Activated CD4-positive, alpha-beta T cell treated with anti-CD3 and anti-CD28 coated beads for 36 hours (primary cell): ENCODE measurements at places on chromosomes 7 and 10. TPM values are rescaled to one million over a fixed set of nuclear protein-coding genes. Genes with fewer than 3 reads are reported as not detected.

GRCh38 chr10:100723770-100724530 is 21.4 kb upstream of the PAX2 start:
- H3K4me1 ChIP-seq, result peaks cover 5% of the 10 kb centered on the region
- H3K4me3 ChIP-seq, result no peak overlapping the region
- no peak overlapping the region for H3K27ac ChIP-seq
- DNase-seq, result no peak
- H3K27me3 ChIP-seq, result peaks cover 71% of the 10 kb centered on the region

- H3K27ac ChIP-seq, result no peak overlapping the region
- H3K27me3 ChIP-seq, result no peaks in the 10 kb centered on the region
- peaks cover 72% of the 10 kb centered on the region for H3K36me3 ChIP-seq
- no peak overlapping the region for H3K4me3 ChIP-seq
These were observed 90.0 kb downstream of the ANKRD61 start for GRCh38 chr7:6121141-6121540.

DNA sequence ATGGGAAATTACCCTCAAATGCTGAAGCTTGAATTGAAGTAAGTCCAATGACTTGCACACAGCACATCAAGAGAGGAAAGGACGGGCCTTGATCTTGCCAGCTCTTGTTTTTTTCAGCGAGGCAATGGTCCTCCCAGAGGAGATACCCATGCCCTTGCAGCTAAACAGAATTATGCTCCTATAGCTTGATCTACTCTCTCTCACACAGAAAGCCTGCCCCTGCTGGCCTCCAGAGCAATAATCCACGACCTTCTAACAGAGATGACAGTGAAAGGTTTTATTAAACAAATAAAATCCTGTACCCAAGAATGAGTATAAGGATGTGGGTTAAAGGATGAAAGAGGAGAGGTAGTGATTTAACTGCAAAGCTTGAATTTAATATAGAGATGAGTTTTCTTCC is 268.0 kb downstream of the ADRA2A start:
- no peaks in the 10 kb centered on the region for H3K4me1 ChIP-seq
- peaks cover 6% of the 10 kb centered on the region for H3K27me3 ChIP-seq
- DNase-seq, result no peak

- no peak for DNase-seq
- H3K36me3 ChIP-seq, result peaks cover 1% of the 10 kb centered on the region
- H3K27ac ChIP-seq, result no peak overlapping the region
- no peak overlapping the region for H3K4me3 ChIP-seq
- H3K27me3 ChIP-seq, result no peaks in the 10 kb centered on the region
- no peaks in the 10 kb centered on the region for H3K4me1 ChIP-seq
These were observed 16.3 kb downstream of the CYP2W1 start for GRCh38 chr7:999149-999879.

- DNase-seq, result no peak
- peaks cover 16% of the 10 kb centered on the region for H3K36me3 ChIP-seq
- no peaks in the 10 kb centered on the region for H3K27me3 ChIP-seq
- H3K4me1 ChIP-seq, result peaks cover 66% of the 10 kb centered on the region
- H3K4me3 ChIP-seq, result no peak overlapping the region
These were observed 45.5 kb downstream of the VOPP1 start for GRCh38 chr7:55526770-55527169.

GRCh38 chr7:27031289-27032172 is 64.3 kb downstream of the HOXA1 start:
- no peaks in the 10 kb centered on the region for H3K27me3 ChIP-seq
- H3K27ac ChIP-seq, result peak overlapping the region; percentile 80
- peaks cover 24% of the 10 kb centered on the region for H3K4me1 ChIP-seq
- H3K4me3 ChIP-seq, result peak overlapping the region; percentile 22
- DNase-seq, result no peak
- H3K36me3 ChIP-seq, result no peaks in the 10 kb centered on the region

GRCh38 chr10:86083206-86083605 is 283.4 kb downstream of the GRID1 start:
- H3K36me3 ChIP-seq, result no peaks in the 10 kb centered on the region
- H3K4me1 ChIP-seq, result no peaks in the 10 kb centered on the region
- no peak overlapping the region for H3K4me3 ChIP-seq
- no peak for DNase-seq
- peaks cover 26% of the 10 kb centered on the region for H3K27me3 ChIP-seq

- H3K4me1 ChIP-seq, result peaks cover 44% of the 10 kb centered on the region
- peaks cover 34% of the 10 kb centered on the region for H3K36me3 ChIP-seq
- peak overlapping the region; percentile 91 for H3K27ac ChIP-seq
- peaks cover 7% of the 10 kb centered on the region for H3K27me3 ChIP-seq
- no peak for DNase-seq
These were observed 1.2 kb downstream of the STRIP2 start for GRCh38 chr7:129435414-129435829.

DNA sequence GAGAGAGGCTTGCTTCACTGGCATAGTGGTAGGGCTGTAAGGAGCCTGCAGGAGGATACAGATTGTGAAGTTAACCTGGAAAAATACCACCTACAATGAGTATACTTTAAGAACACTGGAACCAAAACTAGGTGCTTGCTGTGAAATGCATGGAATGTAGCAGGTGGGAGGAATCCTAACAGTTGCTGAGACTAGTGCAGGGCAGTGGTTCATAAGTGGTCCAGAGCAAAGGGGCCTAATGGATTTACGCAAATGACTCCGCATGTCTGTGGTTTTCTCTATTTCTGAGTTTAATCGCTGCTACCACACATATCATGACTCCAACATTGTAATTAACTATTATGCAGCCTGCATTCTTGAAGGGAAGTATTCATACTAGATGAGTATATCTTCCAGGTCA is 218.4 kb downstream of the CHRM2 start:
- no peak for DNase-seq
- H3K36me3 ChIP-seq, result no peaks in the 10 kb centered on the region
- H3K27ac ChIP-seq, result no peak overlapping the region
- H3K27me3 ChIP-seq, result no peaks in the 10 kb centered on the region

- no peak for DNase-seq
- H3K36me3 ChIP-seq, result no peaks in the 10 kb centered on the region
- H3K4me3 ChIP-seq, result no peak overlapping the region
- no peaks in the 10 kb centered on the region for H3K4me1 ChIP-seq
- H3K27me3 ChIP-seq, result peaks cover 6% of the 10 kb centered on the region
These were observed 272.3 kb upstream of the PLPP4 start for GRCh38 chr10:120184547-120185337.

DNA sequence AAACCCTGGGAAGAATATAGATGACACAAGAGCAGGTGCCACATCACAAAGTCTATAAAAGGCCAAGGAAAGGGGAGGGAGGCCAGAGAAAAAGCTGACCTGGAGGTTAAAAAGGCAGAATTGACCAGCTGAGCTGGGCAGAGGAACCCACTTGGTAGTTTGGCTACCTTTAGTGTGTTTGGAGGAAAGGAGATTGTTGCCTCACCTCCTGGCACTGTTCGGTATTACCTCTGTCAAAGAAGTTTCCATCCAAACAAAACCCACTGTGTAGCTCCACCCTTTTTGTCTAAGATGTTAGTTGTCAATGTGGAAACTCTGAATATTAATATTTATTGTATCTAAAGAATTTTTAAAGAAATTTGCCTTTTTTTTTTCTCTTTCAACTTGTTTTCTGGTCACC is 23.4 kb downstream of the ENTPD7 start:
- H3K36me3 ChIP-seq, result peaks cover 7% of the 10 kb centered on the region
- no peaks in the 10 kb centered on the region for H3K27me3 ChIP-seq
- no peak overlapping the region for H3K4me3 ChIP-seq
- no peak overlapping the region for H3K27ac ChIP-seq
- H3K4me1 ChIP-seq, result no peaks in the 10 kb centered on the region

GRCh38 chr7:141276031-141276430 is 202.2 kb downstream of the TMEM178B start:
- H3K4me1 ChIP-seq, result no peaks in the 10 kb centered on the region
- H3K4me3 ChIP-seq, result no peak overlapping the region
- no peak overlapping the region for H3K27ac ChIP-seq
- H3K36me3 ChIP-seq, result no peaks in the 10 kb centered on the region

- H3K36me3 ChIP-seq, result no peaks in the 10 kb centered on the region
- no peak overlapping the region for H3K4me3 ChIP-seq
- H3K4me1 ChIP-seq, result no peaks in the 10 kb centered on the region
- H3K27ac ChIP-seq, result no peak overlapping the region
- no peak for DNase-seq
These were observed 303.3 kb downstream of the GRID1 start for GRCh38 chr10:86063341-86063740.

- H3K36me3 ChIP-seq, result peaks cover 37% of the 10 kb centered on the region
- DNase-seq, result peak; percentile 43
- H3K4me1 ChIP-seq, result peaks cover 25% of the 10 kb centered on the region
- H3K27ac ChIP-seq, result no peak overlapping the region
- H3K27me3 ChIP-seq, result no peaks in the 10 kb centered on the region
These were observed 26.4 kb downstream of the PARP12 start for GRCh38 chr7:140036224-140036962.

SEMA3D gene
- not detected for total RNA-seq

SFRP4 gene
- not detected for total RNA-seq

OPN1SW gene
- not detected for total RNA-seq
